ENCODE measurements at places on chromosomes 5 and 9.

DNA sequence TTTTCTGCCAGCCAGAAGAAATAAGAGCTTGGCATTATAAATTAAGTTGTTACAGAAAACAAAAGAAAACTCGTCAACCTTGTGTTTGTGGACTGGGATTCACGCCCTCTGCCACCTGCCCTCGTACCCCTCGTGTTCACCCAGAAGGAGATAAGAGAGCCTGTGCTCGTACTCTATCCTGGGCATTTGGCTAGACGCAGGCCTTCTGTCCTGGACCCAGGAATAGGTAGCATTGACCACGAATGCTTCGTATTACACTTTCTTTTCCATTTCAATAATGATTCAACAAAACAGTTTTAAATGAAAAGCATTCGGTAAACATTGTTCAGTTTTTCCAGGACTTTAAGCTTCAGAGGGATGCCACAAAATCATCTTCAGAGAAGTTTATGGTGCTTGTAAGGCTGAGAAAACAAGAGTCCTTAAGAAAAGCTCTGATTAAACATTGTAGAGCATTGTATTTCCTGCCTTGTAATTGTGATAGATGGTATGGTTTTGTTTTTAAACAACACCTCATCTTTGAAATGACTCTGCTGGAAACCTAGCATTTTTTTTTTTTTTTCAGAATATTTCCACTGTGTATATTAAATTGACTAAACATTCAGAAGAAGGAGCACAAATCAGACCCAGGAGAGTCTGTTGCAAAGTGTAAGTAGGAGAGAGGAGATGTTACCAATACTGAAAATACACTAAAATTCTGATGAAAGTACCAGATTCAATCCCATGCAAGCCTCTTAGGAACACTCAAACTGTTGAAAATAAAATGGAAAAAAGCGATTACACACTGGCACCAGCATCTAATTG is 27.6 kb downstream of the MTX3 start:
- no peak for DNase-seq

DNA sequence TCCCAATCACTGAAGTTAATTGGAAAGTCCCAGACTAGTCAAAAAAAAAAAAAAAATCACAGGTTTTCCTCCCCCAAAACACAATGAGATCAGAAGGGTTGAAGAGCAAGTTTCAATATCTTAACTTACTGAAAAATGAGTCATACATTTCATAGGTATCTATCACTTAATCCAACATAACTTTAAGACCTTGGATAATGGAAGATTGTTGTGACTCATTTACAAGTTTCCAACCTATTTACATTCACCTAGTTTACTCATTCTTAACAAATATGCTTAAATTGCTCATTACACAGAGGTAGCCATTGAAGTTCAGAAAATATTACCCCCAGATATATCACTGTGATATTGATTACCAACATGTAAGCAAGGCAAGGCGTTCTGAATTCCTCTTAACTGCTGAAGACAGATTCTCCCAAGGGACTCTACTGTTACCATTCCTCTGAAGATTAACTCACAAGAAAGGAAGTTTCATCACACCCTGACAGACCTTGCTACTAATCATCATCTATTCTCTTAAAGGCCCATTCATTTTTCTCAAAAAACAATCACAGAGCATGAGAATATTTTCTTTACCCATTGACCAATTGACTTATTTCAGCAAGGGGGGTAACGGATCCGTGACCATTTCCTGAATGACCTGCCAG is 563.8 kb downstream of the TLE1 start:
- peak; percentile 88 for DNase-seq

DNA sequence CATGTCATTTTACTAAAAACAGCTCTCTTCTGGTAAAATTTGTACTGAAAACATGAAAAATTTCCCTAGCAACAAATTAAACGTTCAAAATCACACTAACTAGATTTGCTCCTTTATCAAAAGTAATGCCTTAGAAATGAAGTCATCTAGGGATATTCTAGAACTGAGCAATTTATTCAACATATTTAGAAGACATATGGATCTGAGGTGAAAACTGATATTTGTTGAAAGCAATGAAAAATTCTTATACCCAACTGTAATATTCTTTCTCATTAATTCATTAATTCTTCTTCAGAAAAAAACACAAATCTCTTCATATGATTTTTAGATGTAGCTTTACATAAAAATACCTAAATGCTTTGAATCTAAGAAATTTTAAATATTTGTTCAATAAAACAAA is 604.9 kb downstream of the NR2F1-AS1 start:
- no peak for DNase-seq

DNA sequence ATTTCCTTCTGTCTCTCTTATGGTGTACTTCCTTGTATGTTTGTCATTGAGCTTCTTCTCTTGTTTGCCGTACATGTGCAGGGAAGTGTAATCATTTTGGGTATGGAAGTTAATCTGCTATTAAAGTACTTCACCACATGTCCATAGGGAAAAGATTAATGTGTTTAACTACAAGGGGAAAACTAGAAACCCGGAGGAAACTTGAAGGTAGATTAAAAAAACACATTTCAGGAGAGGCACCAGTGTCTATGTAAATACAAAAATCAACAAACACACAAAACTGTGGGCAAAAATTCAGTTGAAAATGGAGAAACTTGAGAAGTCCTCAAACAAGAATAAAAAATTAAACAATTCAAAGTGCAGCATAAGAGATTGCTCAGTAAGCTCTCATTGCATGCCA is 166.4 kb downstream of the PBX3 start:
- no peak for DNase-seq

GRCh38 chr5:80246995-80247729 is 8.7 kb downstream of the SERINC5 start:
- peak; percentile 81 for DNase-seq

DNA sequence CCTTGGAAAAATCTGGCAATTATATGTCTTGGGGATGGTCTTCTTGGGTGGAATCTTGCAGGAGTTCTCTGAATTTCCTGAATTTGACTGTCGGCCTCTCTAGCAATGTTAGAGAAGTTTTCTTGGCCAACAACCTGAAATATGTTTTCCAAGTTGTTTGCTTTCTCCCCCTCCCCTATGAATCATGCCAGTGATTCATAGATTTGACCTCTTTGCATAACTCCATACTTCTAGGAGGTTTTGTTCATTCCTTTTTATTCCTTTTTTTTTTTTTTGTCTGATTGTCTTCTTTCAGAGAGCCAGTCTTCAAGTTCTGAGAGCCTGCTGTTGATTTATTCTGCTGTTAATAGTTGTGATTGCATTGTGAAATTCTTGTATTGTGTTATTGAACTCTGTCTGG is 56.7 kb upstream of the SLC44A1 start:
- peak; percentile 67 for DNase-seq

- DNase-seq = no peak
Measured at GRCh38 chr9:71326360-71326759, 204.9 kb upstream of the TRPM3 start.

DNA sequence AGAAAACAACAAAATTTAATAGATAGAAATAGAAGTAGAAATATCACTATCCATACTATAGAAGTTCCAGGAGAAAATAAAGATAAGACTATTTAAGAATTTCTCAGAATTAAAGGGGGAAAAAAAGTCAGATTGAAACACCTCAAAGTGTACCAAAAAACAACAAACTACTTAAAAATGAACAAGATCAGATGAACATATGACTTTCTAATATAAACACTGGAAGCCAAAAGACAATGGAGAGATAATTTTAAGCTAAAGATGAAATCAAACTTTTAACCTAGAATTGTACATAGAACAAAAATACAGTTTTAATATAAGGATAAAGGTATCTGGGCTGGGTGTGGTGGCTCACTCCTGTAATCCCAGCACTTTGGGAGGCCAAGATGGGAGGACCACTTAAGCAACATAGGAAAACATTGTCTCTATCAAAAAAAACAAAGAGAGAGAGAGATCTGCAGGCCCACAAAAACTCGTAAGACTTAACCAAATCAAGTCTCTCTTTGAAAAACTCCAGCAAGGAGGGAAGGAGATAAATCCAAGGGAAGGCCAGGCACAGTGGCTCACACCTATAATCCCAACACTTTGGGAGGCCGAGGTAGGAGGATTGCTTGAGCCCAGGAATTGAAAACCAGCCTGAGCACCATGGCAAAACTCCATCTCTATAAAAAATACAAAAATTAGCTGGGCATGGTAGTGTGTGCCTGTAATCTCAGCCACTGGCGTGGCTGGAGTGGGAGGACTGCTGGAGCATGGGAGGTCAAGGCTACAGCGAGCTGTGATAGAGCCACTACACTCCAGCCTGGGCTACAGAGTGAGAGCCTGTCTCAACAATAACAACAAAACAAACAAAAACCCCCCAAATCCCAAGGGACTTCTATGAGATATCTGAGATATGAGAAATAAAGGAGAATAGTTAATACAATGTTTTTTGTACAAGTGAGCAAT is 32.4 kb downstream of the ABHD17B start:
- no peak for DNase-seq

DNA sequence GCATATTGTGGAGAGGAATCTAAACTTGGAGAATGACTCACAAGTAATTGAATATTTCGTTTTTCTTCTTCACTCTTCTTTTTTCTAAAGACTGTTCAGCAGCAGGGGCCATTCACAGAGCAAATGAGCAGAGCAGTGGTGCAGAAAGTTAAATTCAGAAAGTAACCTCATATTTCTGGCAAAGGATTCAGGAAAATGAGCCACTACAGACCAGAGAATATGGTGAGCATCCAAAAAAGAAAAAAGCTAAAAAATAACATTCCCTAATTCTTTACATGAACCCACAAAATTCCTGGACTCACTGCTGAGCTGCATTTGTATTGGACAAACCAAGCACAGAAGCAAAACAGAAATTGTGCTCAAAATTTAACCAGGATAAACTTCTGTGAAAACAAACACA is 1486.8 kb upstream of the C9orf72 start:
- DNase-seq = no peak

- no peak for DNase-seq
Measured at GRCh38 chr5:82591021-82591515, 312.9 kb upstream of the RPS23 start.

DNA sequence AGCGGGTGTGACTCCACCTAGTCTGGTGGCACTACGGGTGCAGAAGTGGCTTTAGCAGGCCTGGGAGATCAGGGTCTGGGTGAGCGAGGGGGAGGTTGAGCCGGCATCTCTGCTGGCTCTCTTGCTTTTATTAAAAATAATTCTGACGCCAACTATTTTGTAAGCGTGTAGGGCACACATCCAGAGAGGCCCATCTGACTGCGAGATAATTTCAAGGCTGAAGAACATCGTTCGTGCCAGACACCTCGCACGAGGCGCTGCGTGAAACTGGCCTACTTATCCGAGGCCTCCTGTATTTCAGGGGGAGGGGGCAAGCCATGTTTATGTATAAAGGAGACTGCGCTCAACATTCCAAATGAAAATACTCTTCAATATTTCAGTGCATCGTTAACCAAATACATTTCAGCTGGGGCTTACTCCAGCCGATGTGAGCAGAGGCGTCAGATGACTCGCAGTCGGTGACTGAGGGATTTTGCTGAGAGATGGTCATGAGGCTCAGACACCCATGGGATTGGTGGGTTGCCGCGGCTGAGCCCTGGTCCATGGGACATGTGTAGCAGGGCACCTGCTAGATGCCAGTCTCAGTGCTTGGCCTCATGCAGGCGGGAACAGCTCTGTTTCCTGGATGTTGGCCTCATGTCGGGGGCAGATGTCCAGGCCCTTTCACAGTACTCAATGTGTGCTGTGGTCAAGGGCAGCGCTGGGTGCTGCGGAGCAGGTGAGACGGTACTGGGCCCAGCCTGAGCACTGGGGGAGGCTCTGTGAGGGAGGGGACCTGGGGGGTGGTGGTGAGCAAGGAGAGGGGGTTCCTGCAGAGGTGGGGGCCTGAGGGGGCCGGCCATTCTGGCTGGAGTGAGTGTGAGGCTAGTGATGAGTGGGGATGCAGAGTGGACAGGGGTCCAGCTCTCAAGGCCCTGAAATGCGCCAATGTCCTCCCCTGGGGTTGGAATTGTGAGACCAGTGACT is 201.5 kb downstream of the DAB2IP start:
- no peak for DNase-seq

GRCh38 chr5:149852641-149853330 is 91.8 kb downstream of the PDE6A start:
- peak; percentile 76 for DNase-seq

- DNase-seq = peak; percentile 39
Measured at GRCh38 chr9:118059484-118060278, 355.5 kb downstream of the TLR4 start.

GRCh38 chr9:92756792-92757191 is 7.8 kb downstream of the BICD2 start:
- no peak for DNase-seq

GRCh38 chr9:121566481-121567465 is 67.1 kb upstream of the GGTA1 start:
- peak; percentile 36 for DNase-seq

GRCh38 chr9:86485359-86485758 is 131.1 kb upstream of the TUT7 start:
- DNase-seq = no peak

- DNase-seq = no peak
Measured at GRCh38 chr5:80881726-80882125, 78.4 kb upstream of the RASGRF2 start.

- DNase-seq = no peak
Measured at GRCh38 chr5:171745602-171746001, 40.0 kb upstream of the SMIM23 start.

- peak; percentile 81 for DNase-seq
Measured at GRCh38 chr9:124617477-124618141, 110.4 kb upstream of the NR5A1 start.

GRCh38 chr9:16335788-16336580 is 534.5 kb downstream of the BNC2 start:
- DNase-seq = peak; percentile 65

DNA sequence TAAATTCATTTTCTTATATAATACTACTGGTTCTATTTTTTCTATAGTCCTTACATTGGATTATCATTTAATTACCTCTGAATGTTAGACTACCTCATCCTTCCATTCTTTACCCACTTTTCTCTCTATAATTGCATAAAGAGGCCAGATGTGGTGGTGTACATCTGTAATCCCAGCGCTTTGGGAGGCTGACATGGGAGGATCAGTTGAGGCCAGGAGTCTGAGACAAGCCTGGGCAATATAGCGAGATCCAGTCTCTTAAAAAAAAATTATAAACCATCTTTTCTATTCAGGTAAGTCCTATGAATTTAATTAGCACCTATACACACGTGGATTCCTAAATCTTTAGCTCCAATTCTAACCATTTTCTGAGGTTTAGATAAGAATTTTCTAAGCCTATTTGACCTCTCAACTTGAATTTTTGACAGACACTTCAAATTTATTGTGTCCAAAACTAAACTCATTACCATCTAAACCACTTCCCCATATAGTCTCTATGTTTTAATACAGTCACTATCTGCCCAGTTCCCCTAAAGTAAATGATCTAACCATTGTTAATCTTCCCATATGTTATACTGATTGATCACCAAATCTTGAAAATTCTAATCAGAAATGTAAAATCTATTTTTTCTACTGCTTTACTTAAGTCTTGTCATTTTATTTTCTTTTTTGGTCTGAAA is 33.0 kb upstream of the CHD1 start:
- no peak for DNase-seq

GRCh38 chr5:123035360-123035917 is 1.1 kb downstream of the PPIC start:
- DNase-seq = no peak

- DNase-seq = peak; percentile 21
Measured at GRCh38 chr9:4137681-4138099, 162.2 kb downstream of the GLIS3 start.
